ENCODE measurements at places on chromosomes 1 and 21. TPM values are rescaled to one million over a fixed set of nuclear protein-coding genes. Genes with fewer than 3 reads are reported as not detected.

DNA sequence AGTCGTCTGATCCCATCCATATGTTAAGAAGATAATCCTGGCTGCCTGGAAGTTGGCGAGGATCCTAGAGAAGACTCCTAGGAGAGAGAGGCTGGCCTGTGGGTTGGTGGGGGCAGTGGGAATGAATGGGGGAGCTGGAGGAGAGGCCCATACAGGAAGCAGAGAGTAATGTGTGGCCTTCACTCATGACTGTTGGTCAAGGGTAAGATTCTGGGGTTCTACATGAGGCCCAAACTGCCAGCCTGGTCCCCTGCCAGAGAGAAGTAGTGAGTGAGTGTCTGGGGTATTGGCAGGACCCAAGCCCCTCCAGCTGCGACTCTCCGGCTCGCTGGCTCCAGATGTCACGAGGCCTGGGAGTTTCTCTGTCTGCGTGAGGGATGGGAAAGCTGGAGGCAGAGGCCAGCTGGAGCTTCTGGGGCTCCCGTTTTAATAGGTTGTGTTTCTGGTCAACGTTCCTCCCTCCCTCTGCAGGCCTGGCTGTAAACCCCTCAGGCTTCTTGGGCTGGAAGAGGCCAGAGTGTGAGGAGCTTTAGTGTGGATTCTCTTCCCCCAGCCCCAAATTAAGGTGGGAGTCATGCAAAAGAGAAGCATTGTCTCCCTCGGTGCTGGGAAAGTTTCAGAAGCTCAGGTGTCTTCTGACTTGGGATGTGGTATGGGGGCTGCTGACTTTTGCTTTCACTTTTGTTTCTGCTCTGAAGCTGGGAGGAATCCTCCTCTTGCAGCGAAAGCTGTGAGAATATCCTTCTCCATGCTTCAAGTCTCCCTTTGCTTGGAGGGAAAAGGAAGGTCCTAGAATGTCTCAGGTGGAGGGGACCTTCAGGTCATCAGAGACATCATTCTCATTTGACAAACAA lies 2.6 kb downstream of the TMEM51 start:
- no peak for DNase-seq

CA14 gene
- 5.2 TPM for polyA plus RNA-seq

GRCh38 chr21:17730782-17731181 lies 88.4 kb downstream of the C21orf91 start:
- DNase-seq, result no peak

DNA sequence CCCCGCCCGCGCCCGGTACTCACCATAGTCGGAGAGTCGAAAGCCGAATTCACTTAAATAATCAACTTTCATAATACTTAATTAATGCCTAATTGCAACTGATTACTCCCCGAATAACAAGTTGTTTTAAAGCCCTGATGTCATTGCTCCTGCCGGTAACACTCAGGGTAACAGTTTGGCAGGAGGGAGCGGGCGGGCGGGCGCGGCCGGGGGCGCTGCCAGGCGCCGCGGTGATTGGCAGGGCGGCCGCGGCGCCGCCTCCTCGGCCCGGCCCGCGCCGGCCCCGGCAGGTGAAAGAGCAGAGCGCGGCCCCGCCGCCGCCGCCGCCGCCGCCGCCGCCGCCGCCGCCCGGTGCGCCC lies 102.2 kb downstream of the CASZ1 start:
- no peak for DNase-seq

DNA sequence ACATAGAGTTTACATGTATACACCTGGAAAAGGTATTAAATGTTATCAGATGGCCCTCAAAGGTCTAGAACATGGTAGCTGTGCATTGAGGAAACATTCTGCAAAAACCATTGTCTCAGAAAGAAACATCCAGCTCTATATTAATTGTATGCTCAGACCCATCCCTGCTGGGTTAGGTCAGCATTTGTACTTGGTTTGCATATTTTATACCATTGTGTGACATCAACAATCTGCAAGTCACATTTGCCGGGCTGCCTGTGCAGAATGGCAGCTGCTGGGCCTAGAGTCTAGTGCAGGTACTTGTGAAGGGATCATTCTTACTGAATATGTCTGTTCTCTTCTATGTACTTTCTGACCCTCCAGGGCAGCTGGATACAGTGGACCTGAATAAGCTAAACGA lies 43.9 kb upstream of the LAMC2 start:
- DNase-seq, result no peak

TOR1AIP2 gene
- 29.9 TPM for polyA plus RNA-seq

MROH9 gene
- not detected for polyA plus RNA-seq

DNA sequence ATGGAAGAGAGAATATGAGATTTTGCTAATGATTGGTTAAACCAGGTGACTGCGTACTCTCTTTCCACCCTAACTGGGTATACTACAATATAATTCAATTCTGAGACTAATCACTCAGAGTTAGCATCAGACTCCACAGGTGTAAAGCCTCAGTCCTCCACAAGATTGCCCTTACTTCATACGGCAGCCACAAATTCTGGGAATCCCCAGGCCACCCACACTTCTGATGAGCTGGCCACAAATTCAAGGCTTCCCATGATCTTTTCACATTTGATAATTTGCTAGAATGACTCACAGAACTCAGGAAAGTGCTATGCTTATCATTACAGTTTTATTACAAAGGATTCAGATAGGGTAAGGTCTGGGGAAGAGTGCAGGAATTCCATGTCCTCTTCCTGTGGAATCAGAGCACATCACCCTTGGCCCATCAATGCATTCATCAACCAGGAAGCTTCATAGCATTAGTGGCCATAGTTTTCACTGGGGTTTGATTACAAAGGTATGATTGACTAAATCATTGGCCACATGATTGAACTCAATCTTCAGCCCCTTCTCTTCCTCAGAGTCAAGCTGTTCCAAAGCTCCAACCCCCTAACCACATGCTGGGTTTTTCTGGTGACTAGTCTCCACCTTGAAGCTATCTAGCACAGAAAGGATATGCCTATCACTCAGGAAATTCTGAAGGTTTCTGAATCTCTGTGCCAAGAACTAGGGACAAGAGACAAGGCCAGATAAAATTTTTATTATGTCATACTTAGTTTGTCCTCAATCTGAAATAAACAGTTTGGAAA lies 131.7 kb downstream of the HHIPL2 start:
- no peak for DNase-seq

CFHR1 gene
- polyA plus RNA-seq, result not detected

GRCh38 chr1:102897557-102897956 lies 210.8 kb downstream of the COL11A1 start:
- DNase-seq, result peak; percentile 22

SLC44A3 gene
- polyA plus RNA-seq, result 4.1 TPM

DNA sequence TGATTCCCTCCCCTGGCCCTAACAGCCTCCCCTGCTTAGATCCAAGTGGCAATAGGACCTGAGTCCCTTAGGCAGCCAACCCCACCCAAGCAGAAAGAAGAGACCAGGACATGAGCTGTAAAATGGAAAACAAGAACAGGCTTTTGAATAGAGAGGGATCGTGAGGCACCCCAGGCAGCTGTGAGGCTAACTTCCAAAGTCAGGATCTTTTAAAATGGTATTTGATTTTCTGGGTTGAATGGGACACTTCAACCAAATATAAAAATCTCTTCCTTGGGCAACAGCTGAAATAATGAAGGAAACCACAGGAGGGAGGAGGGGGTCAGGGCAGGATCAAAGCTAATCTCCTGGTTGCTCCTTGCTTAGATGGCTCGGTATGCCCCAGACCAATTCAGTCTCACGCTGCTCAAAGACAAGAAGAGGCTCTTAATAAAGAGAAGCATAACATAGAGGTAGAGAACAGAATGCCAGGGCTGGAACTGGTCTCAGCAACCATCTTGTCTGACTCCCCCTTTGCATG lies 28.6 kb upstream of the AVPR1B start:
- no peak for DNase-seq
